K562 (cell line): ENCODE measurements at places on chromosomes 12 and 14.

DNA sequence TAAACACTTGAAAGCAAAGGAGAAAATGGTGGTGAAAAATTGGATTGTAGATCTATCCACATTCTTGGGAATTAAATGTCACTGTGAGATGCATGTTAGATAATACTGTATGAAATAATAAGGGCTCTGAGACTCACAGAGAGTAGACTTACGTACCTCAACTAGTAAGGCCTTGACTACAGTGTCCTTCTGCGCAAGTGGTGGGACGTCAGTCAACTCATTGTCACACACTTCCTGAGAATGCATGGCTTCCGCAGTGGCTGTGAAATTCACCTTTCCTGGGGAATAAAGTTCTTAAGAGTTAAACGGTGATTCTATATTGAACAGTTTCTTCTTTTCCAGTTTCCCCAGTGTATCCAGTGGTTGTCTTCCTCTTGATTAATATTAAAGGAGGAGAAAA, 32.6 kb upstream of the PZP start:
- no peak for DNase-seq

DNA sequence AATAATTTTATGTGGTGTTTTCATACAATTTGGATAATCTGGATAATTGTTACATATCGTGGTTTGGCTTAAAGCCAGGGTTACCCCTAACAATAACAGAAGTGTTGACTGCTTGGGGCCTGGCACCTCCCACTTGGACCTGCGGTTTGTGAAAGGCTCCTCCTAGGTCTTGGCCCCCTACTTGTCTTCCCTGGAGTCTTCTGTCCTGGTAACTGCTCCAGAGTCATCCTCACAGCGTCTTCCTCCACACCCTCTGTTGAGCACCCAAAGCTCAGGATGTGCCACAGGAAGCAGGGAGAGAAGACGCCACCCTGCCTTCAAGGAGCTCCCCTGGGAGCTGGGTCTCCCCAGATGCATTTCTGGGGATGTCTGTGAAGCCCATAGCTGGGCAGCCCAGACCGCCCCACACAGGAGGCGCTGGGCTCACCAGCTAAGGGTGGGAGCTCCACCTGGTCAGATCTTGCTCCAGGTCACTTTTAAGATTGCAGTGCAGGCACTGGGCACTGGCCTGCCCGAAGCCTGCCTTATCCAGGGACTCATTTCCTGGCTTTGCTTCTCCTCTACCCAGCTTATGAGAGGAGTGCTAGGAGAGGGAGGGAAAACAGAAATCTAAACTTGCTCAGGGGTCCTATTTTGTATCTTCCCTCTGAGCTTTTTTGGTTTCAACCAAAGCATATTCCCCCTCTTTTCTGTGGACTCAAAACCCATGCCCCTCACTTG, 98.2 kb downstream of the ZFP36L1 start:
- DNase-seq = no peak

DNA sequence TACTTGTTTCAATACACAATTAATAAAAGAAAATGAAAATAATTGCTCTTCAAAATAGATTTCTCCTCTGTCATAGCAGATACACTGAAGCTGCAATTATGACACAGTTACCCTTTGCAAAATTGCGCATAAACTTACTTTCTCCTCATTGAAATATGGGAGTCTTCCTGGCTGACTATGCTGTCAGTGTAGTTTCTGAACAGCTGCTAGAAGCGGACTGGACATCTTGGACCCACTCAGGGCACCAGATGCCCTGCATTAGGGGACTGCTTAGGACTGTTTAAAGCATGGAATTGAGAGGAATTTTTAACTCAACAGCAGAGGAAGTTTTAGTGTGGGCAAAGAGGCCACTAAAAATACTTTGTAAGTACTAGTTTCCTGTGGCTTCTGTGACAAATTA, 454.9 kb downstream of the ATP23 start:
- no peak for DNase-seq

- no peak for DNase-seq
These were observed 191.3 kb downstream of the SYT10 start for GRCh38 chr12:33248364-33248763.

DNA sequence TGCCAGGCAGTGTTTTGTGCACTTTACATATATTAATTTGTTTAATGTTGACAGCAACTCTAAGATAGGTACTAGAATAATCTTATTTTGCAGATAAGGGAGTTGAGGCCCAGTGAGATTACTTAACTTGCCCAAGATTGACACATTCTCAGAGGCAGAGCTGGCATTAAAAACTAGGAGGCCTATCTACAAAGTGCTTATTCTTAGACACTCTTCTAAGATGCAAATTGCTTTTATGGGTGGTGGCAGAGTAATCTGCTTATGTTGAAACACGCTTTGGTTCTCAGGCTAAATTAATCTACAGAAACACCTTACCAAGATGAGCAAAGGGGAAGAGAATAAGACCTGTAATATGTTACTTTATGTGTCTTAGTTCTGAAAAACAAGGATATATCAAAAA, 7.2 kb downstream of the MGP start:
- no peak for DNase-seq

- DNase-seq = no peak
These were observed 20.3 kb upstream of the ADGRD1 start for GRCh38 chr12:130933269-130933995.

- peak; percentile 65 for DNase-seq
These were observed 21.0 kb upstream of the RNASE2 start for GRCh38 chr14:20934148-20934762.

DNA sequence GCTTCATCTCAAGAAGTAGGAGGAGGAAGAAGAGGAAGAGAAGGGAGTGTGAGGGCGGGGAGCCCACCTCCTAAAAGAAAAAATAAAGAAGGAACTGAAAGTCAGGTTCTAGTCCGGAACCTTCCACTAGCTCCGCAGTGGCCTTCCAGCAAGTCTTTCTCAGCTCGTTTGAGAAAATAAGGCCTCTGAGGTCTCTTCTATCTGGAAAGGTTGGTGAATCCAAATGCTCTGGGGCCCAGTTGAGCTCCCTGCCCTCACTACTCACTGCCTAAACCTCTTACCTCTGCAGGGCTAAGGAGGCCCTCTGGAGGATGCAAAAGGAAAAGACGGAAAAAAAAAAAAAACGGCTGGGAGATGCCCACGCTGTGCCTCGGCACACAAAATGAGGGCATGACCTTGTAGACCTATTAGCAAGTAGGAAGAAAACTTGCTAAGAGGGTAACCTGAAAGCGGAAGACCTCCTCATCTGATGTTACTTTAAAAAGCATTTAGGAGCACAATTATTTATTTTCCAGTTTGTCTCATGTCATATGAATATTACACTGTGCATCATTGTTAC, 35.9 kb downstream of the FBLN5 start:
- DNase-seq = peak; percentile 13

GRCh38 chr12:89834676-89835075, 126.0 kb upstream of the ATP2B1 start:
- no peak for DNase-seq
